ENCODE measurements at places on chromosomes 7 and 10.

DNA sequence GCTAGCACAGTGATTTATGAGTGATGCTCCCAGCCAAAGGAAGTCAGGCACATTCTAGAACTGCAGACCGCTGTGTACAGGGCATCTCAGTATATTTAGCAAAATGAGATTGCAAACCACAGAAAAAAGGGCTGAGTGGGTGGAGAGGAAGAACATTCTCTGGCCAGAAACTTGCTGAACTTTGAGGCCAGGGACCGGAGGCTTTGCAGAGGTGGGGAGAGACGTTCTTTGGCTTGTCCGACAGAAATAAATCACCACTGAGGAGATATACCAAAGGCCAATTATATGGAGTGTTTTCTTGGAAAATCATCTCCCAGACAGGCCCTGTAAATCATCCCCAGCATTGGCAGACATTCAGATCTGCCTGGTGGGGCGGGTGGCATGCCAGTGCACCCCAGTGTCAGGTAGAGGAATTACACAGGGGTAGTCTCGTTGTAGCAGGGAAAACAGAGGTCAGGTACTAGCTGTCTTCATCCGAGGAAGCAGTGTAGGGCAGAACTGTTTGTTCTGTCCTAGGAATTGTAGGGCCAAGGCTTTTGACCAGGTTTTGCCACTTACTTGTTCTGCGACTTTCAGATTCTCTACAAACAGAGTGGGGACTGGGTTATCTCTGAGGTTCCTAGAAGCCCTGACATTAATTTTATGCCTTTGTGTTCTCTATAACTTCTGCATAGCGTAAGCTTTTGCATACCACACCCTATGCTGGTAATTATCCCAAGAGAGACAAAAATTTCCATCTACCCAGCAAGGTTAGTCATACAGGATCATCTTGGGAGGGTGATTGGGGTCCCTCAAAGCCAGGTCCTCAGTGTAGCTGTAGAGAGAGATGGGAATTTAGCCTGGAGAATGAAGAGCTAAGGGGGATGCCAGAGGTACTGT is 655.6 kb downstream of the LRMDA start:
- no peak for DNase-seq

- DNase-seq = no peak
These were observed 134.3 kb downstream of the ACTR3B start for GRCh38 chr7:152893801-152894294.

DNA sequence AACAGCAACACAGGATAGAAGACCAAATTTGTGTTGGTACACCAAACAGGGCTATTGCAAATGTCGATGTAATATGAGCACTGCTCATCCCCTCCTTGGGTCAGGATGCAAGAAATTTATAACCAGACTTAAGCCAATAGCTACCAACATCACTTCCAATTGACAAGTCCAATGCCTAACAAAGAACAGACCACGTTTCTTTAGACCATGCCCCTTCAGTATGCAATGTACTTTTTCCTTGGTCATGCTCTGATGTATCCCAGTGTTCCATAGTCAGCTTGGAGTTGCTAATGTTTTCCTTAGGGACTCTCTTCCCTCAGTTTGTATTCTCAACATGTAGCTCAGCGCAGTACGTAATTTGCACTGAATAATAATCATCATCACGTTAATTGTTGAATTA is 7.8 kb downstream of the CACNA2D1 start:
- DNase-seq = no peak

GRCh38 chr7:26583094-26583648 is 281.2 kb downstream of the SKAP2 start:
- no peak for DNase-seq

GRCh38 chr7:128954830-128955802 is 17.4 kb downstream of the IRF5 start:
- no peak for DNase-seq

- DNase-seq = no peak
These were observed 320.0 kb downstream of the RPS24 start for GRCh38 chr10:78353636-78354035.

- no peak for DNase-seq
These were observed 13.3 kb upstream of the EPC1 start for GRCh38 chr10:32360241-32360640.

GRCh38 chr10:59706851-59707797 is 2.5 kb downstream of the SLC16A9 start:
- no peak for DNase-seq

DNA sequence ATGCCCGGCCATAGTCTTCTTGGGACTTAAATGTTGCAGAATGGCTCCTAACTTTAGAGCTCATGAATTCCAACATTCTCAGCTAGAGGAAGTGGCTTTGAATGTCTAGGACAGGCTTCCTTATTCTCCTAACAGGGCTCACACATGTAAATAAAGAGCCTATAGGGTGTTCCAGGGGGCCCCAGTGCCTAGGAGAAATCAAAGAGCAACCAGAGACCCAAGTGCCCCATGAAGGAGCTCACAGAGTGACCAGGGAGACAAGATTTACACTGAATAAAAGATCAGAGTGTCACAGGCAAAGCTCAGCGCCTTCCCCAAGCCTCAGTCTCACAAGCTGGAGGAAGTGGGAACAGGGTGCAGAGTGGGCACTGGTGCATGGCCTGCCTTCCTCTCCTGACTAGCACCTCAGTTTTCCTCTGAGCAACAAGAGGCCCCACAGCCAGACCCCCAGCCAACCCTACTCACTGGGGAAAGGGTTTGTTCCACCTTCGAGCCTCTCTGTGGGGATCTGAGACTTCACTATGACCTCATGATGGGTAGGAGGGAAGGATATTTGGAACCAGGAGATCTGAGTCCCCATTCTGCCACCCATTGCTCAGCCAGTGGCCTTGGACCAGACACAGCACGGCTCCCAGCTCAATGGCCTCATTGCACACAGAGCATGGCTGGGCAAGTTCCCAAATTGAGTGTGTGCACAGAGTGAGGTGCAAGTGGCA is 16.0 kb downstream of the TMEM273 start:
- no peak for DNase-seq

GRCh38 chr10:2556883-2557282 is 510.5 kb upstream of the PFKP start:
- no peak for DNase-seq

Data from D721Med (cell line).